Right ventricle myocardium inferior (tissue), 1 donor: ENCODE measurements at places on chromosomes 6 and 20. TPM values are rescaled to one million over a fixed set of nuclear protein-coding genes. Genes with fewer than 3 reads are reported as not detected.

- DNase-seq: peak; percentile 78
These were observed 47.8 kb downstream of the SHLD1 start for GRCh38 chr20:5797843-5798462.

The PACRG gene
- 7.9 TPM for total RNA-seq

DNA sequence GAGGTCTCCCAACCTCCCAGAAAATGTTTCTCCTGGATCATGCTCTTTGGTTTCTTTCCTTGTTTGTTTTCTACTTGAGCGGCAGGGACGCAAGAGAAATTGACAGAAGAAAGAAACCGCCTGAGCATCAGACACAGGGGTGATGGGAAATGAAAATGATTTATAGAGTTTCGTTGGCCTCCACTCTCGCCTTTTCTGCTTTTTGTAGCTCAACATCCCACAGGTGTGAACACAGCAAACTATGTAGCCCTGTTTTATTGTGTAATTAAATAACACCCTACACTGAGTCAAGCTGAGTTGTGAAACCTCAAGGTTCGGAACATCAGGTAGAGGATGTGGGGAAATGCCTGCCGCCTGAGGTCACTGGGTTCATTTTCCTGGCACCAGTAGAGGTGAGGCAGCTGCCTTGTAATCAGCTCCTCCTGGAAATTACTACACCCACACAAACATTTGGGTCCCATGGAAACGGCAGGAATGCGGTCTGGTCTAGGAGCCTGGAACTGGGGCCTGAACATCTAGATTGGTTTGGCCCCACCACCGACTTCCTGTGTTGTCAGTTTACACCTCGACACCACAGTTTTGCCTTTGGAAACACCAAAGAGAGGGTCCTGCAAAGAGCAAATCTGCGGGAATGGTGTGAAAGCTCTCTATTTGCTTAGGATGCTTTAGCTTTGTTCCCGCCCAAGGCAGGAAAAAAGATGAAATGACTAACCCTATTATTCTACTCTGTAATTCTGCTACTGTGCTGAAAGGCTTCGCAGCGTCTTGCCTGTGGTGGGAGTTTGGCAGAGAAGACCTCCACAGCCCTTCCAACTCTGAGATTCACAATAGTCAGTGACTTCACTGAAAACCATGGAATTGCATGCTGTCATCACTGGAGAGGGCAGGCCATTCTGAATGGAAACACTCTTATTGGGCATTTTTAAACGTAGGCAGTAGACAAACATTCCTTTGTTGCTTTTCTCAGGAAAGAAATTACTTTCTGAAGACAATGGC, 53.0 kb downstream of the ADAT2 start:
- no peak for DNase-seq

- DNase-seq: no peak
These were observed 238.5 kb downstream of the HDGFL1 start for GRCh38 chr6:22807818-22808217.

- DNase-seq: no peak
These were observed 9.0 kb downstream of the TEAD3 start for GRCh38 chr6:35487658-35488516.

The PNLDC1 gene
- total RNA-seq: 0.32 TPM

- DNase-seq: no peak
These were observed 40.5 kb upstream of the NKX2-4 start for GRCh38 chr20:21437816-21438215.

The TUBB1 gene
- total RNA-seq: 0.27 TPM

DNA sequence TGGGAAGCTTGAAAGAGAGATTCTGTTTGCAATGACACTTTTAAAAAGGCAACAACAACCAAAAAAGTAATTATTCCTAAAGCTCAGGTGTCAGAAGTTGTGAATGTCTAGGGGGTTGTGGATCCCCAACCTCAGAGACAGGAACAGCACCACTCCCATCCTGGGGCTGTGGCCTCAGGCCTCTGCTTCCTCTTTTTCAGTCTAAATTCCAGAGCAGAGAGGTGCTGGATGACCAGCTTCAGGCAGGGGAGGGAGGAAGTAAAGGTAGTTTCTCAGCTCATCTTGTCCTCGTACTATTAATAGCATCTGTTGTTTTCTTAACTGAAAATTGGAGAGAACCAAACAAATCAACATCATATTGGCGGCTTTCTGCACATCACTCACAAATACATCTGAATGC, 8.3 kb downstream of the NT5E start:
- no peak for DNase-seq

The SIRPB1 gene
- total RNA-seq: 0.68 TPM

- no peak for DNase-seq
These were observed 247.8 kb upstream of the TCF21 start for GRCh38 chr6:133641104-133641503.

The PROKR2 gene
- not detected for total RNA-seq

GRCh38 chr20:62132421-62132820, 10.1 kb downstream of the LSM14B start:
- DNase-seq: no peak

The GPR6 gene
- total RNA-seq: not detected

GRCh38 chr6:27865850-27866356, 46.3 kb downstream of the OR2B2 start:
- DNase-seq: no peak

The SNAP25 gene
- not detected for total RNA-seq

DNA sequence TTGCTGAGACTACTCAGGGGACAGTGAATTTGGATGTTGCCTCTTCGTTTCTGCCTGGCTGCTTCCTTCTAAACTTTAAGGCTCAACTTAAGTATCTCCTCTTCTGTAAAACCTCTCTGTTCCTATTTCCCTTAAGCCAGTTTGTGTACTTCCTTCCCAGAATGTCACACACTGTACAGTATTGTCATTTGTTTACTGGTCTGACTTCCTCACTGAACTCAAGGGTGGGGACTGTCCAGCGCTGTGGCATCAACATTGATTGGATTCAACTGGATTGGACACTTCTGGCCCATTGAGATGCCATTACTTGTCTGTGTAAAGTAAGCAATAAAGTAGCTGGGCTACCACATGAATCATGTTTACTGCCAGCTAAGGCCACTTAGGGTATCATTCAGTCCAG, 69.7 kb downstream of the ANKS1A start:
- no peak for DNase-seq

DNA sequence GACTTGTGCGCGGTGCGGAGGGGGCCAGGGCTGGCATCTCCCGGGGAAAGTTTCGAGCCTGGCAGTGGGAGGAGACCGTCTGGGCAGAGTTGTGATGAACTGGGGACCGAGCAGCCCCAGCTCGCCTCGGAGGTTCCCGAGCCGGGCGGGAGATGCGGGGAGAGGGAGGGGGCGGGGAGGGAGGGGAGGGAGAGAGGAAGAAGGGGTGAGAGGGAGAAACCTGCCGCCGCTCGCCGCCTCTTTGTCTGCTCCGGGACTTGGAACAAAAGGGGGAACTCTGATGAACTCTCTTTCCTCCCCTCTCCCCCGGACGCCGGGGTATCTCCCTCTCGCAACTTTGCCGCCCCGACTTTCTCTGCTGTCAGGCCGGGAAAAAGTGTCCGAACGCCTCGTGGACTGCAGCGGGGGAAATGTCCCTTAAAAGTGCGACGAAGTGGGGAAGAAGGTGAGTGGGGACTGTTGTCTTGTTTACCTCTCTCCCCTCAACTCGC, 72.7 kb downstream of the SOX4 start:
- DNase-seq: no peak

The PRRT1 gene
- 0.46 TPM for total RNA-seq

The SLC35B3 gene
- 7.2 TPM for total RNA-seq

DNA sequence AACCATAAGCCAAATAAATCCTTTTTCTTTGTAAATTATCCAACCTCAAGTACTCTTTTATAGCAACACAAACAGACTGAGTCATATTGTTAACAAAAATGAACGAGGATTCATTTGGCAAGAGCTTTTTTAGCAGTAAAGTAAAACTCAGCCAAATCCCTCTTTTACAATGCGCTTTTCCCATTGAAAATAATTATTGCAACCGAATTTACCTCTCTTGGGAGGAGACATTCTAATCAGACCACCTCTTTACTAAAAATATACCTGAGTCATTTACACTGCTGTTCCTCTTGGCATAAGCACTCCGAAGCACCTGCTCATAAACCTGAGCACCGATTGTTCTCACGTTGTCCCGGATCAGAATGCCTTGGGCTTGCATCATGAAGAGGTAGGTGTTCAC, 57.4 kb downstream of the B4GALT5 start:
- DNase-seq: no peak

The MYO6 gene
- total RNA-seq: 4.7 TPM

GRCh38 chr6:1080453-1081337, 231.2 kb upstream of the FOXQ1 start:
- no peak for DNase-seq

DNA sequence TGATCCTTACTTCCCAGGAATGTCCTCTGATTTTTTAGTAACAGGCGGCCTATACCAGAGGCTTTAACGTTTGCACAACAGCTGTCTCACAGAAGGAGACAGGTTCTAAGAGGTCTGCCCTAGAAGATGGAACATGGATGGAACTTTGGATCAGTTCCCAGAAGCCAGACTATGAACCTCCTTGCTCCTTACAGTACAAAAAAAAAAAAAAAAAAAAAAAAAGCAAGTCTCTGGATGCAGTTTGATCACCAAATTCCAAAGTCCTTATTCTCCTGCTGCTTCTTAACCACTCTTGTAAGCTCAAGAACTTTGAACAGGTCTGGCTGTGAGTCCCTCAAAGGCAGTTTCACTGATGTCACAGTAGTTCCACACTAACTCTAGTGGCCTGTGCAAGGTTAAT, 2.0 kb upstream of the TRMT11 start:
- DNase-seq: no peak

The EDN1 gene
- 2.9 TPM for total RNA-seq

The RAMACL gene
- total RNA-seq: 0.43 TPM

The NMBR gene
- not detected for total RNA-seq

The ADGRF4 gene
- not detected for total RNA-seq

The PTK7 gene
- 1.7 TPM for total RNA-seq

The ACTR5 gene
- 2.6 TPM for total RNA-seq

- no peak for DNase-seq
These were observed 87.8 kb downstream of the CTNNBL1 start for GRCh38 chr20:37781626-37782025.

The PGC gene
- total RNA-seq: not detected

GRCh38 chr20:1934721-1935573, 39.7 kb downstream of the SIRPA start:
- peak; percentile 89 for DNase-seq

DNA sequence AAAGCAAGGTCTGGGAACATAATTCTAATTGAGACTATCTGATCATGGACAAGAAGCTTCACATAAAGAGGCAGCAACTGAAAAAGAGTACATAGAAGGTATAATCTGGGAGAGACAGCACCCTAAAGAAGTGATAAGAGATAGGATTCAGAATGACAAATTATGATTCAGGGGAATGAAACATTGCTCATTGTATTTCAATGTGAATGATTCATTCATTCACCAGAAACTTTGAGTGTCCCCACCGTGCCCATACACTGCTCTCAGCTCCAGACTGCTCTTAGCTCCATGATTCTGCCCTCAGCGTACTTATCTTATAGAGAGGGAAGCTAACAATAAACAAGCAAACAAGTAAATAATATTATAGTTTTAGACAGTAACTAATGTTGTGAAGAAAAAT, 329.3 kb upstream of the IRAK1BP1 start:
- no peak for DNase-seq

The MOG gene
- 12.6 TPM for total RNA-seq

DNA sequence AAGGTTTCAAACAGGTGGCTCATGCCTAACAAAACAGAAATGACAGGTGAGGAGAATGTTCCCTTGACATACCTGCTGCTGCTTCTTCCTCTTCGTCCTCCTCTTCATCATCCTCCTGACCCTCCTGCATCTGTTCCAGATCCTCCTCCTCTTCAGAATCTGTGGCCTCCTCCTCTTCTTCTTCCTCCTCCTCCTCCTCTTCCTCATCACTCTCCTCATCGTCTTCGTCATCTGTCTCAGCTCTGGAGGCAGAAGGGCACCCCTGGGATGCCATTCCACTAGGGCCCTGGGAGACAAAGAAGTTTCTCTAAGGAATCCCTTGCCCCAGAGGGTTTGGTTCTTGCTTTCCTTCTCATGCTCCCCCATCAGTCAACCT, 2.4 kb upstream of the ZBTB22 start:
- DNase-seq: no peak

- DNase-seq: no peak
These were observed 67.1 kb upstream of the ZNFX1 start for GRCh38 chr20:49344975-49345374.

DNA sequence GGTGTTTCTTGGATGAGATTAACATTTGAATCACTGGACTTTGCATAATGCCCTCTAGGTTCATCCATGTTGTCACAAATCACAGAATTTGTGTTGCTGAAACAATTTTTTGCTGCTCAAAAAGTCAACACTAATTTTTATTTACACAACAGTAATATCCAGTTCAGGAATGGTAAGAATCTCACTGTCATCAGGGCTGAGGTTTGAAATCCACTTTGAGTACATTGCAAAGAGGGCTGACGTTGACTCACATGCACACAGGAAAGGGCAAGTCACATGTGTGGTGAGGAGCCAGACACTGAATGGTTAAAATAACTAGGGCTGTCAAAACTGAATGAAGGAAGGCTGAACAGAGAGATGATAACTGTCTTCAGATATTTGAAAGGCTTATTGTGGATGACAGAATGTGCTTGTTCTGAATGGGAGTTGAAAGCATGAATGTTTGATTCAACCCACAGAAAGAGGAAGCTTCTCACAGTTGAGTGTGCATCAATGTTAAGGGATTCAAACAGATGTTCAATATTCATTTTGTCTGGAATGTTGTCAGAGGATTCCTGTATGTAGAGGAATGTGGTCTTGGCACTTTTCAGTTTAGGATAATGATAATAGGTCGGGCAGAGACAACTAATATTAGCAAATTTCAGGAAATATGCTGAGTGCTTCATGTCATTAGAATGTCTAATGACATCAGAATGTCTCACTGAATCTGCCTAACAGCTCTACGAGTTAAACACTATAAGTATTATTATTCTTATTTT, 3.6 kb upstream of the ADGRG6 start:
- DNase-seq: no peak

- DNase-seq: no peak
These were observed 414.6 kb downstream of the CDH26 start for GRCh38 chr20:60372822-60373221.

- DNase-seq: no peak
These were observed 90.4 kb downstream of the BMP2 start for GRCh38 chr20:6857927-6858326.

DNA sequence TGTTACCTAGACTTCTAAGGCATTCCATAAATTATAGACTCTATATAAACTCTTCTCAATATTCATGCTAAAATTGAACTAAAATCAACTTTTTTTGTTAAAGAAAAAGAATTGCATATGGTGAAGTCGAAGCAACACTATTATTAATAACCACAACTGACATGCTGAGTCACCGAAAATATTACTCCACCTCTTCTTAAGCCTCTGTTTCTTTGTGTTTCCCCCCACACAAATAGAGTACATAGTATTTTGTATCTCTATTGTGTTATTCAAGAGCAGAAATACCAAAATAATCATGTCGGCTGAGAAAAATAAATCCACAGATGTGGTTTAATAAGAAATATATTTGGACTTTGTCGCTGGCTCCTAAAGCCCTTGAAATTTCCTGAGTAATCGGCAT, 23.8 kb downstream of the TFB1M start:
- DNase-seq: no peak

- DNase-seq: no peak
These were observed 4.2 kb downstream of the MMP9 start for GRCh38 chr20:46012921-46013320.
